Renal cortex interstitium (tissue), 15 donors: ENCODE measurements at places on chromosomes 2 and 18.
A peak's percentile ranks its signal among the peaks of the same experiment; 100 is the strongest.

DNA sequence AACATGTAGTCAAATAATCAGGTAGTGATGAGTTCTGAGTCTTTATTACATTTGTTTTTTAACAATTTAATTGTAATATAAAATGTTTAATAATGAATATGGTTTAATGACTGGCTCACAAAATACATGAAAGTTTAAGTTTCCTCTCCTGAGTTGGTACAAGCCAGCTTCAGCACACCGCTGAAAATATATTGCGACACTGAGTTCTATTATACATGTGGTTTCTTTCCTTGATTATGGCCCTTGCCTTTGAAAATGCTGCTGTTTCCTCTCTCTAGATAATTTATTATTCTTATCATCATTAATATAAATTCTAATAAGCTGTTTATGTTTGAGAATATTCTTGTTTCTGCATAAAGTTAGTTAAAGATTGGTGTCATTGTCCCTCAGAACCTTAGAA is 249.3 kb downstream of the PARD3B start:
- DNase-seq, result no peak

DNA sequence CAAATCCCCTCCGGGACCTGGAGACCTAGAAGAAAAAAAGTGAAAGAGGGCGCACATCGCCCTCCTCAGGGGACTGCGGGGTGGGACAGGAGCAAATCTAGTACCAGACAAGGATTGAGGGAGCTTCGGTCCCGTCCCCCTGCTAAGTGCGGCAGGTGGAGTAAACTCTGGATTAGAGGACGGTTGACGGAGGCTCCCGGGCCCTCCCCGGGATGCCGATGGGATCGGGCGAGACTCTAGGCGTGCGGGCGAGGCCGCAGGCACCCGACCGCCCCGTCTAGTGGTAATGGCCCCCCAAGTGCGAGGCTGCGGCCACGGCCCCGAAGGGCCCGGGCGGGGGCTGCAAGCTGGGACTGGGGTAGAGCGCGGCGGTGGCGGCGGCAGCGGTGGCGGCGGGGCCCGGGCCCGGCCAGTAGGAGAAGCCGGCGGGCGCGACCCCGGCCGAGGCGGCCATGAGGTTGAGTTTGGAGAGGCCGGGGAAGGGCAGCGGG is 3.5 kb downstream of the FEV start:
- no peak for DNase-seq

DNA sequence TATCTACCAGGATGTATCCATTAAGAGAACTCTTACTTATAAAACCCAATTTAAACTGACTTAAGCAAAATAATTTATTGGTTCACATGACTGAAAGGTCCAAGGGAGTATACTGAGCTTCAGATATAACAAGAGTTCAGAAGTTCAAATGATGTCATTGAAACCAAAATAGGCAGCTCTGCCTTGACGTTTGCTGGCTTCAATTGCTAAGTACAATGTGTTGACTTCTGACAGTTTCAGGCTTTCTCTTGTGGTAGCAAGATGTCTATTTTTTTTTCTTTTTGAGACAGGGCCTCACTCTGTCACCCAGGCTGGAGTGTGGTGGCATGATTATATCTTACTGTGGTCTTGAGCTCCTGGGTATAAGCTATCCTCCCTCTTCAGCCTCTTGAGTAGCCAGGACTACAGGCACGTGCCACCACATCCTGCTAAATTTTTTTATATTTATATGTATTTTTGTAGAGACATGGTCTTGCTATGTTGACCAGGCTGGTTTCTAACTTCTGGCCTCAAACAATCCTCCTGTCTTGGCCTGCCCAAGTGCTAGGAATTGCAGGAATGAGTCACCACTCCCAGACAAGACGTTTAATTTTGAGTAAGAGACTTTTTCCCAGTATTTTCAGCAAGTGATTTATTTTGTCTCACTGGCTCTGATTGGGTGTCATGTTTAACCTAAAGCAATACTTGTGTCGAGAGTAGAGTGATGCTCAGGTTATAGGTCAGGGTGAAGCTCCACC is 184.8 kb downstream of the NR4A2 start:
- no peak for DNase-seq

GRCh38 chr2:168118733-168119514 is 128.5 kb downstream of the STK39 start:
- peak; percentile 84 for DNase-seq

DNA sequence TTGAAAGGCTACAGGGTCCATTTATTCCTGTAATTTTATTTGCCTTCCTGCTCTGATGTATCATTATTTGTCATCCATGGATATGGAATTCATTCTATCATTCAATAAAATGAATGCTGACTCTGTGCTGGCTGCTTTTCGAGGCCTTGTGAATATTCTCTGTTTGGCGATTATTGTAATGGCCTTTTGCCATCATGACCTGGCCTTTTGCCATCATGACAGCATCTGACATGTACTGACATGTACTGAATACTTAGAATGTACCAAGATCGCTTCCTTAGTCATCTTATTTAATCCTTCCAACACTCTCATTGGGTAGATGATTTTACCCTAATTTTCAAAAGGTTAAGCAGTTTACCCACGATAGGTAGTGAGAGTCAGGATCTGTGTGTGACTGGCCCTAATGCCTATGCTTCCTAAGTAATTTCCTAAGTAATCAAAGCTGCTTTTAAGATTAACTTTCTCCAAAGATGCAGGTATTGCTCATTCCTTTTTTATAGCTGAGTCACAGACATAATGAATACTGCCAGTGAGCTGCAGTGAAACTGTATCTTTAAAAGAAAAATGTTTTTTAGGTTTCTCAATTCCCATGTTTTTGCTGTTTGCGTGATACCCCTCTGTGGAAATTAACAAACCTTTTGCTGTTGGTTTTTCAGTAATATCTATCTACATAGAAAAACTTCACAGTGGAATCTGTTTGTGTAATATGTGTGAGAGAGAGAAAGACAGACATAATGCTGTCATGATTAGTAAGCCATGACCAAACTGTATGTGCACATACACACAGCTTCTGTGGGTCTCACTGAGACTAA is 127.8 kb downstream of the CERS6 start:
- no peak for DNase-seq

- no peak for DNase-seq
Observed at GRCh38 chr18:35121038-35121437, 79.8 kb downstream of the MAPRE2 start.

DNA sequence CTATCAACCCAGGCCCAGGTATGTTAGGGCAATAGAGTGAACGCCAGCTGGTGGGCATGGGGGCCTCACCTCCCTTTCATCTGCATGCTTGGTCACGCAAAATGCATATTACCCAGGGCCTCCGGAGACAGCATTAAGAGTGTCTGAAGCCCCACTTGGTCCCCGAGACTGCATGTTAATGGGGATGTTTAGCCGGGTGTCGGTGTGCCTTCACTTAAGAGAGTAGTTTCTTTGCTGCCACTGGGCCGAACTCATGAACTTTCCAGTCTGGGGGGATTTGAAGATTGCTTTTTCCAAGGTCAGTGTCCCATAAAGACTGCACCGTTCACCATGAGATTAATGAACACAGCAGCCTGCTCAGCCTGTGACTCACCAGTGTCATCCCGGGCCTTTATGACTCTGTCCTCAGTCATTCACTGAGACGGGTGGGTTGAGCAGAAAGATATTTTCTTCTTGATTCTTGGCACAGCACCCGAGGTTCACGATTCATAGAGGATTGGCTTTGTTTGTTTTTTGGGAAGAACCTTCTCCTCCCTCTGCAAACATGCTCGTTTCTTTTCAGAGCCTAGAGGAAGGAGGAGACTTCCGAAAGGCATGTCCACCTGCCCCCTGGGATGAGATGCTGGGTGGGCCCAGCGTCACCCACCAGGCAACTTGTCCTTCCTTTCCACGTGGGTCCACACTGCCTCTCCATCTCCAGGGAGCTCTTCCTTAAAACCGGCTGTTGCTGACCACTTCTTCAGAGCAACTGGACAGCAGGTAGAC is 199.1 kb downstream of the GLI2 start:
- no peak for DNase-seq

DNA sequence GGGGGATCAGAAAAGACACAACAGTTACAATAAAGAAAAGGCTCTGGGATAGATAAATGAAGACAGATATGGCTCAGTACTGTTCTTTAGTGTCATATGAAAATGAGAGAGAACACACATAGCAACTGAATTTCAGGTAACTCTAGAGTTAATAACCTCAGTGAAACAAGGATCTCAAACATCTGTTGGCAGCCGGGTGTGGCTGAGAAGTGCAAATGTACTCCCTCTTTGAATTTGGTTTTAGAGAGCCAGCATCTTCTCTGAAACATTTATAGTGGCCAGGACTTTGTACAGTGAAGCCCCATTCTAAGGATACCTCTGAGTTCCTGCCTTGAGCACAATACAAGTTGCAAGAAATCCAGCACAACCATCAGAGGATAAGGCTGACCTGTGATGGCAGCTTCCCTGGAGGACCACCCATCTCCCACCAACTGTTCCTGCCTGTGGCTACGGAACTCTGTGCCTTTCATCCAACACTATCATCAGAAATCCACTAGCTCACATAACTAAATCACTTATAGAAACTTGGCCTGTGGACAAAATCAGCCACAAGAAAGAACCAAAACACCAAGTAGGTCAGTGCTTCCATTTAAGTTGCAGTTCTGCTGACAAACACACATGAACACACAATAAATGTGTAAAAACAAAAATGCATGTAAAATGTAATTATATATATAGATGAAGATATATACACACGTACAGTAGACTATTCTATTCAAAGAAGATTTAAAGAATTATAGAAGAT is 37.3 kb upstream of the PEX13 start:
- no peak for DNase-seq

GRCh38 chr2:104321116-104321795 is 532.7 kb upstream of the POU3F3 start:
- no peak for DNase-seq

GRCh38 chr2:36492216-36492945 is 105.6 kb downstream of the FEZ2 start:
- DNase-seq, result no peak

DNA sequence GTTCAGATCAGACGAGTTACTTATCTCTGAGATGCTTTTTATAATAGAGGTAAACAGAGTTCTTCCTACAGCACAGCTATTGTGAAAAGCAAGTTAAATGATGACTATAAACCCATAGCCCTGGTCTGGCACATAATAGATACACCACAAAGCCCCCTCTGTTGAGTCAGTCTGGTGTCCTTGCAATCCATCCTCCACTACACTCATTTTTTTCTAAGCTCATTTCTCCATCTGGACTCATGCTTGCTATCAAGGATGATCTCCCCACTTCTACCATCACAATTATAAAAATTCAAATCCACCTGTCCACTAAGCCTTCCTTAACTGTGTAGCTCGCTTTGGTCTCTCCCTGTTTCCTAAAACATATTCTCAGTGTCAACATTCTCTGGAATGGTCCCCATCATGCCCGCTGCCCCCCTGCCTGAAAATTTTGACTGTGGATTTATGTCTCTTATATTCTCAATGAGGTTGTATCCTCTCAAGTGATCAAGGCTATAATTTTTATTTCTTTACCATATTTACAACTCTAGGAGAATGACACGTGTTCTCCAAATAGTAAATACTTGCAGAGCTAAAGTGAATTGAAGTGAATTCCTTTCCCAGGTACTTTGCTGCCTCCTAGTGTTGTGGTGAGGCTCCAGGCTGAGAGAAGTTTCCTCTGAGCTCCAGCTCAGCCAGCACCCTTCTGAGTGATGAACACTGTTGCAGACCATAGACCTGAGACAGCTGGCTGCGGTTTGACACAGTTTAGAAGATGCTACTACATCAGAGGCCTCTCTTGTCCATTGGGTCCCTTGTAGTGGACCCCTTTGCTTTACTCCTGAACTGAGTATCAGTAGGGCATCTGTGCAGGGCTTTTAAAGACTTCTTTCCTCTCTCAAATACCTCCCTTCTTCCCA is 108.7 kb downstream of the DPP10 start:
- DNase-seq, result peak; percentile 44

DNA sequence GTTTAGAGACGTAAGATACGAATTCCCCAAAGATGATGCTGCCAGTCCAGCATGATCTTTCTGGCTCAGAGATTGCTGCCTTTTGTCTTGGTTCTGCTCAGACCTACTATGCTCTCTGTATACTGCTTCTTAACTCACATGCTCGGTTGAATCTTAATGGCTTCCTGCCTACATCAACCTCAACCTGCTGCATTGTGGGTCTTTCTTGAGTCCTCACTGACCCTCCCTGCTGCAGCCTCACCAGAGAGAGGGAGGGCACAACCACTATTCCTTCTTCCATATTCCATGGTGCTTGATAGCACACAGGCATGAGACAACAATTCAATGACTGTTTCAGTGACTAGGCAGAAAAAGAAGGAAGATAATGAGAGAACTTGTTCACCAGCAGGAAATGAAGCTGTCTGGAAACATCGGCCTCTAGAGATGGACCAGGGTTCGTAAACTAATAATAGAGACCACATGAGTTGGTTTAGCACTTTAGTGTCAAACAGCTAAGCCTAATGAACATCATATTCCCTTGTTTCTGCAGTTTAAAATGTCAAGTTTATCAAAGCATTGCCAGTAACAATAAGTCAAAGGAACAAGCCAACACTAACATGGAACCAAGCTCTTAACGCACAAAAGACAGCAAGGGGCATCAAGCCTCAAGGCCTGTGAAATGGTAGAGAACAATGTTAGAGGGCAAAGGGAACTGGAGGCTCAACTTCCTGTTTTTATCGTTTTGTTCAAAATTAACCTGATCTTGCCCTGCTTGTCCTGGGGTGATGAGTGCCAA is 333.9 kb downstream of the PDE11A start:
- no peak for DNase-seq

- DNase-seq, result no peak
Observed at GRCh38 chr2:233234264-233234663, 17.2 kb upstream of the ATG16L1 start.

GRCh38 chr2:95113464-95113863 is 8.1 kb downstream of the MRPS5 start:
- DNase-seq, result no peak

DNA sequence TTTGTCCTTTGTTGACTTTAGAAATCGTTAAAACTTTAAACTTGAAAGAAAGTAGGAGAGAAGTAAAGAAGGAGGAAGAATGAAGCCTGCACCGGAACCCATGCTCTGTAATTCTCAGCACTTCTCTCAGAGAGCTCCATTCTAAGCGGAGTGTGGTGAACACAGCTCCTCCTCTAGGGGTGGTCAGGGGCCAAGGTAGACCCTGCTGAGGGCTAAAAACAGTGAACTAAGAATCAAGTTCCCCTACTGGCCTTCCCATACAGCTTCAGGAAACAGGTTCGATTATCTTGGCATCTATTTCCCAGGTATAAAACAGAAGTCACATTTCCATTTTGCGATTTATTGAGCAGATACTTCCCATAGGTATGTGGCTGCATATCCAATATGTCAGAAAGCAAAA is 92.7 kb upstream of the ASAP2 start:
- no peak for DNase-seq

DNA sequence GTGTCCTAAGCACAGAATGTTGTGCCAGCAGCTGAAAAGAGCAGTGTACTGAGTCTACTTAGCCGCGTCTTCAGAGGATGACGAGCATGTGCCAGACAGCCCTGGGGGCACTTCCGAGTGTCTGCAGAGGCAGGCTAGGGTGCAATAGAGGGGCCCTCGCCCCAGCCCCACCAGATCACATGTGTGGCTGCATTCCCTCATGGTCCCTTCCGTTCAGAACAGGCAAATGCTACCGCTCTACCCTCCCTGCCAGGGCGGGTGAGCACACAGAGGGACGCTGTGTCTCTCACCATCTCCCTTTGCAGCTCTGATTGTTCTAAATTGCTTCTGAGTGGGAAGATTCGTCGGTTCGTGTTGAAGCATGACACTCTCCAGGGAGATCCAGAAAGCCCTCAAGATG is 212.2 kb upstream of the RAB12 start:
- DNase-seq, result no peak

- DNase-seq, result no peak
Observed at GRCh38 chr2:178152033-178152432, 39.8 kb downstream of the RBM45 start.
